ENCODE measurements at places on chromosomes 4 and X.

- no peak for DNase-seq
Measured at GRCh38 chr4:124861761-124862160, 149.2 kb upstream of the ANKRD50 start.

- no peak for DNase-seq
Measured at GRCh38 chr4:114839986-114840385, 241.4 kb downstream of the UGT8 start.

DNA sequence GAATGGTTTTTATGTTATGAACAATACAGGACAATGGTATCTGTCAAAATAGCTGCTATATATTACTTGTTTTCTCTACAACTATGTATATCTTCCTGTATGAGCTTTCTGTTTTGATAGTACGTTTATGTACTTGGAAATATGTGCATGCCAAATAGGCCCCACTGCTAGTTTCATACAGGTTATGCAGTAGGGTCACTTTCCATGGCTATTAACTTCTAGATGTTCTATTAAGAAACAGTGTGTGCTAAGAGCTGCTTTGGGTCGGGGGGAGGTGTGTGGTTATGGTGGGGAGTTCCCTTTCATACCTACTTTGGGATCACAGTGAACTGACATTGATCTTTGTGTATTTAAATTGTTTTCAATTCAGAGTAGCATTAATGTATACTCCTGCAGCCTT lies 30.9 kb downstream of the RBPJ start:
- DNase-seq, result no peak

GRCh38 chrX:19389227-19389845 lies 45.6 kb downstream of the PDHA1 start:
- DNase-seq, result no peak

GRCh38 chr4:143424276-143424675 lies 87.6 kb downstream of the GAB1 start:
- no peak for DNase-seq

DNA sequence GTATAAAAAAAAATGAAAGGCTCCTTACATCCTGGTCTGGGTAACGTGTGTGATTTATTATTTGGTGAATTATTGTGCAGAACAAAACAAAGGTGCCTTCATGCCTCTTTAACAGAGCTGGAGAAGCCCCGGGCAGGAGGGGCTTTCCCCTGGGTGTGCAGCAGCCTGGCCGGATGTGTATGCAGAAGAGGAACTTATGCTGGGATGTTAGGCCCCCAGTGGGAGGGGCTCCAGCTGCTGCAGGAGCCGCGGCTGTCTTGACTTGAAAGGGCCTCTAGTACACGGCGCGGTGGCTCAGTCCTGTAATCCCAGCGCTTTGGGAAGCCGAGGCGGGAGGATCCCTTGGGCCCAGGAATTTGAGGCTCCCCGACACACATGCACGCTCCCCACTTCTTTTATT lies 16.0 kb downstream of the CCNQ start:
- DNase-seq, result peak; percentile 62

DNA sequence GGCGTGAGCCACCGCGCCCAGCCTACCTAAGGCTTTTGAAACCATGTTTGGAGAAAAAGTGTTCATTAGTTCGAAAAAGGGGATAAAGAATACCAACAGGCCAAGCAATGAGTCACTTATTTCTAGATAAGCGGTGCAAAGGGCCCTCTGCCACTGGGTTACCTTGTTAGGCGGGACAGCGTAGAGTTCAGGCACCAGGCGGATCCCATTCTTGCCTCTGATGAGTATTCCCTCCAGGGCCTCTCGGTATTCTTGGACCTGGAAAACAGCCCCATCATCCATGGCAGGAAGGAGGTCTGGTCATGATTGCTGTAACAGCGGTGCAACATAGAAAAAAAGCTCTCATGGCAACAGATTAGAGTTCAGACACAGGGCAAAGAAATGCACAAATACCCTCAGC lies 48.0 kb downstream of the PHKA2 start:
- no peak for DNase-seq

DNA sequence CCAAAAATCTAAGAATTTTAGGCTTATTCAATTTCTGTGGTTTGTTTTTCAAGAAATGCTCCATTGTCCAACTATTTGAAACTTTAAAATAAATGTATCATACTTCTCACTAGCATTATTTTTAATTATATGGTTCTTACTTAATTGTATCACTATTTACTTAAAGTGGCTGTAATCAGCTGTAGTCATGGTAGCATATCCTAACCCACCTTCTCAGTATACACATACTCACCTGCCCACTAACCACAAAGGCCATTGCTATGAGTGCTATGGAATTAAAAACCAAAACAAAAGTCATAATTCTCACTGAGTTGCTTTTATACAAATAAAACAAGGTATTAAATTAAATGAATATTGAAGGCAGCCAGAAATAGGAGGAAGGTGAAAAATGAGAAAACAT lies 5.0 kb downstream of the FBXO8 start:
- DNase-seq, result no peak

DNA sequence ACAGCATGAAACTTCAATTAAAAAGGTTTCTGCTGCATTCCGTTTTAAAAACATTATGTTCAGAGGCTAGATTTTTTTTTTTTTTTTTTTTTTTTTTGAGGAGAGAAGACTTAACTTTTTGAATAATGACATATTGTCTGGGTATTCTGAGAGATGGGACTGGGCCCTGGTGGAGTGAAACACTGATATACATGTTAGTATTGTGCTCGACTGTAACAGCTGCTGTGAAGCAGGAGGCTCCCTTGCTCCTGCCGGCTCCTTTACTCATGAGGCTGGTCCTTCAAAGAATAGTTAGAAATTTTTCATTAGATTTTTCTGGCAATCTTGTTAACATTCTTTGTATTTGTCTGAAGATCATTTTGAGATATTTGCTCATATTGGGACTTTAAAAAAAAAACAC lies 73.3 kb downstream of the TMEM131L start:
- DNase-seq, result no peak

DNA sequence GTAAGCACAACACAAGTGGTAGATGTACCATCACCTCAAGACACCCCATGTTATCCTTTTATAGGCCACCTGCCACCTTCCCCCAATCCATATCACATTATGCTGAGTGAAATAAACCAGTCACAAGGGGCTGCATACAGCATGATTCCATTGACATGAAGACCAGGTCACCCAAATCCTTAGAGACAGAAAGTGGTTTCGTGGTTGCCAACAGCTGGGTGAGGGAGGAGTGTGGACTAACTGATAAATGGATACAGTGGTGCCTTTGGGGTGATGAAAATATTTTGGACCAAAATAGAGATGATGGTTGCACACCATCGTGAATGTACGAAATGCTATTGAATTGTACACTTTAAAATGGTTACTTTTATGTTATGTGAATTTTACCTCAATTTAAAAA lies 65.7 kb upstream of the DMD start:
- DNase-seq, result no peak

GRCh38 chr4:1743975-1744374 lies 22.7 kb downstream of the TACC3 start:
- no peak for DNase-seq

GRCh38 chr4:10688846-10689245 lies 4.3 kb upstream of the CLNK start:
- DNase-seq, result no peak

- DNase-seq, result peak; percentile 3
Measured at GRCh38 chrX:23554304-23554703, 113.0 kb upstream of the PRDX4 start.

- DNase-seq, result peak; percentile 39
Measured at GRCh38 chr4:13627178-13627605, 333 bp downstream of the BOD1L1 start.

DNA sequence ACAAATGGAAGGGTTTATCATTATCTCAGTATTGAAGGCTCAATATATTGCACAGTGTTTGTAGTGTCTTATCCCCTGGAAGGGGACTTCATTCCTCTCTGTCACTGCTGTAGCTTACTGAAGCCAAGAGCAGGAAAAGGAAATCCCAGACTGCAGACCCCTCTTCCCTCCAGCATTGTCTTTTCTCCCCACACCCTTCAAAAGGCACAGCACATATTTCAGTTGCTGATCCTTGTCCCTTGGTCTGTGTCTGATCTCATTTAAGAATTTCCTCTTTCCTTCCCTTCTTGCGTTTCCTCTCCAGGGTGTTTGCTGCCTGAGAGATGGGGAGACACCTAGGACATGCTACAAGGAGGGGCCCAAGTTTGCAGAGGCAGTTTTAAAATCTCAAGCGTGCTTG lies 40.1 kb downstream of the STIM2 start:
- no peak for DNase-seq

GRCh38 chr4:186351668-186352194 lies 85.7 kb downstream of the F11 start:
- no peak for DNase-seq

DNA sequence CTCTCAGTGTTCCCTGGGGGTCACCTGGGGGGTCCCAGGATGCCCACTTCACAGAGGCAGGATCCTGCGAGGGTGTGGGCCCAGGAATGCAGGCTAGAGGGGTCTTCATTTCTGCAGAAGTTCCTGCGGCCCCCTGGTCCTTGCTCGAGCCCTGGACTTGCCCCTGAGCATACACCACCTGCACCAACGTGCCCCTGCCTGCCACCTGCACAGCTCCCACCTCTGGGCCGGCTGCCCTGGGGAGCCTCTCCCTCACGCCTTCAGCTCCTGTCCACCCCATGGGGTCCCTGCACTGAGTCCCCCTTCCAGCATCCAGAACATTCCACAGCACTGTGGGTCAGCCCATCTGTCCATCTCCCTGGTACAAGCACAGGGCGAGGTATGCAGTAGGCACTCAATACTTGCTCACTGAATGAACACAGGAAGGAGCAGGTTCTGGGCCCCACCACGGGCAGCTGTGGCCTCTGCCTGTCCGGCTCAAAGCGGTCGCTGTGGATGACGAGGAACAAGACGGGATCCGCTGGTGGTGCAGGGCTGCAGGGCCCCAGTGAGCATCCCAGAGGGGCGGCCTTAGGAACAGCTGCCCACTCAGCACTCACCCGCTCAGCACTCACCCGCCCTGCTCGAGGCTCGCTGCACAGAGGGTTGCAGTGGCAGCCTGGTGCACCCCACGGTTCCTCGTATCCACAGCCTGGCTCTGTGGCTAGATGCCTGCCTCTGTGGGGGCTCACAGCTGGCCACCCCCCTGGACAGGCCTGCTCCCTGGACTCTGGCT lies 70.5 kb upstream of the MXD4 start:
- no peak for DNase-seq

DNA sequence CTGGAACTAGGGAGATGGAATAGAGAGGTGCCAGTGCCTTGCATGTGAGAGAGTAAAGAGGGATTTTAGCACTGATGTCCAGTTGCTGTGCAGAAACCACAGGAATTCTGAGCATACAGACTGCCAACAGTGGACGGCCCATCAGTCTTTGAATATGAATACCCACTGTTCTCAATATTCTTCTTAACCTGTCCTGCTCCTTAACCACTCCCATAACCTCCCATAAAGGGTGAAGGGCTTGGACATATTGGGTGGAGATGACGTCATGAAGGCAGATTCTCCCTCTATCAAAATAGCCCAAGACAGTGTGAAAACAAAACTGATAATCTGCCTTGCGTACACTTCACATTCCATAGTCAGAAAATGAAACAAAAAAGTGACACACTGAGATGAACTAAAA lies 1313.7 kb upstream of the PABPC4L start:
- DNase-seq, result no peak

GRCh38 chr4:44313702-44314101 lies 134.9 kb downstream of the KCTD8 start:
- no peak for DNase-seq

- peak; percentile 10 for DNase-seq
Measured at GRCh38 chr4:80006935-80007744, 65.9 kb downstream of the ANTXR2 start.

DNA sequence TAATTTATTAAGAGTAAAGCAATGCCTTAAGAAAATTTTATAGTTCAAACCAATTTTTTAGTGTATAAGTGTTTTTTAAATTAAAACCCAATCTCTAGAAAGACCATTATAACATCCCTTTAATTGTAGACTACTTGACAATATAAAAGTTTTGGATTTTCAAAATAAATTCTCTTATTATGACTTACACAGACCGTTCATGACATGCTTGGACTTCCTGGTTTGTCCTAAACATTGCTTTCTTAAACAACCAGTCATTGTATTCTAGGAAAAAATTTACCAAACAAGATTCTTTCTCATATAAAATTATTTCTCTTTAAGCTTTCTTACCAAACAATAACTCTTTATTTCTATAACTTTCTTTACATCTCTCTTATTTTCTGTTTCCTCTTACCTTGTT lies 49.0 kb upstream of the CXorf51A start:
- DNase-seq, result no peak

- no peak for DNase-seq
Measured at GRCh38 chr4:152352622-152353116, 183.2 kb downstream of the FBXW7 start.

- no peak for DNase-seq
Measured at GRCh38 chr4:171334549-171334948, 478.7 kb upstream of the GALNTL6 start.

DNA sequence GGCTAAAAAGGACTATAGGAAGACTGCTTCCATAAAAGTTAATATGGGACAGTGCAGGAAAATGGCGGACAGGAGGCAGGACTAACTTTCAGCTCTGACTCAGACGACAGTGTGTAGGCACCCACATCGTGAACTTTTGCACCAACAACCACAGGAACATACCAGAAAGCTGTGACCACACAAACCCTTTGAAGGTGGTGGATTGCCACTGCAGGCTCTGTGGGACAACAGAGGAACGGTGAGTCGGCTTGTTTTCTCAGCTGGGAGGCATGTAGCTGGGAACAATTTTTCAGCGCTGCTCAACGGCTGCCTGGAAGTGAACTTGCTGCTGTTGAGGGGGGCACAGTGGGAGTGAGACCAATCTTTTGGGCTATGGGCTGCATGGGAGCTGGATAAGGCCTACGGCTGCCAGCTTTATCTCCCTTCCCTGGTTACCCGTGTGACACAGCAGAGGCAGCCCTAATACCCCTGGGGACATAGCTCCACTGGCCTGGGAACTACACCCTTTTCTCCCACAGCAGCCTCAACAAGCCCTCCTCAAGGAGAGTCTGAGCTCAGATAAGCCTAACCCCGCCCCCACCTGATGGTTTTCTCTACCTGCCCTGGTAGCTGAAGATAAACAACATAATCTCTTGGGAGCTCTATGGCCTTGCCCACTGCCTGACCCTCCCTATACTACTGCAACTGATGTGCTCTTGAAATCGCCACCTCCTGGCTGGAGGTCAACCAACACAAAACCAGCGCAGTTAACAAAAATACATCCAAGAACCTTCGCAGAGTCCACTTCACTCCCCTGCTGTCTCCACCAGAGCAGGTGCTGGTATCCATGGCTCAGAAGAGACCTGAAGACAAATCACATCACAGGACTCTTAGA lies 1537.0 kb downstream of the C4orf33 start:
- DNase-seq, result no peak
